ENCODE measurements at places on chromosomes 7 and 10. TPM values are rescaled to one million over a fixed set of nuclear protein-coding genes. Genes with fewer than 3 reads are reported as not detected.

The ITPRID1 gene
- 8.6 TPM for total RNA-seq

The SLC26A5 gene
- not detected for total RNA-seq

The RUFY2 gene
- 119 TPM for total RNA-seq

The LIPN gene
- not detected for total RNA-seq

The PLA2G12B gene
- total RNA-seq = not detected

The SMO gene
- 8.7 TPM for total RNA-seq

The KNDC1 gene
- total RNA-seq = 5.9 TPM

The PRKAG2 gene
- 32.9 TPM for total RNA-seq

The RINT1 gene
- total RNA-seq = 23.9 TPM

The OR13A1 gene
- not detected for total RNA-seq

Measured in occipital lobe (tissue), 3 donors.